ENCODE measurements at places on chromosomes 7 and 10.

DNA sequence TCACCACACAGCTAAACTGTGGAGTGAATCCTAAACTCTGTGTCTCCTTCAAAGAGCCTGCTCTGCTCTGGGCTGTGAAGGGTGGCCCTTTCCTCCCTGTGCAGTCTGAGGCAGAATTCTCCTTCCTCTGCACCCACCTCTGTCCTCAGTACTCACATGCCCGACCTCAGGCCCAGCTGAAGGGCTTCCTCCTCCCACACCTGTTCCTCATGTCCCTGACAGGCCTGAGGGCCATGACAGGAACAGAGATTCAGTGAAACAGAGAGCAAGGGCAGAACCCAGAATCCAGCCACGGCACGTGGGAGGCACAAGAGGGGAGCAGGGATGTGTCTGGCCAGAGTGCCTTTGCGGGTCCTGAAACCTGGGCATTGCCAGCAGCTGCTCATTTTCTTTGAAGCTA, 13.9 kb downstream of the CREB3L2 start:
- DNase-seq, result no peak

DNA sequence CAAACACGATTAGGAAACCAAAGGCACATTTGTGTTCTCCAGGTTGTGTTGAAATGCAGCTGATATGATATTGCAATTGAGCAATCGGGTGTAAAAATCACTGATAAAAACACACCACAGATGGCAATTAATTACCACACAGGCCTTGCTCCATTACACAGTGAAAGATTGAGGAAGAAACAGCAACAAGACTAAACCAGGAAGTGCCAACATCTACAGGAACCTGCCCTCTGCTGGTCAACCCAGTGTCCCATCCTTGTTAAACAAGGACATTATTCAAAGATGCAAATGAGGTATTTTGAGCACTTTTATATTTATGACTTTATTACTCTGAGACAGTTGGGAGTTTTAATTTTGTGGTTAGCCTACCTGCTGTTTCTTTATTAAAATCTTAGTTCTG, 765.6 kb upstream of the GHITM start:
- no peak for DNase-seq

GRCh38 chr10:25226775-25227682, 52.2 kb downstream of the GPR158 start:
- DNase-seq, result no peak

- no peak for DNase-seq
These were observed 15.7 kb downstream of the BPGM start for GRCh38 chr7:134662166-134662870.

- no peak for DNase-seq
These were observed 5.8 kb downstream of the PLA2G12B start for GRCh38 chr10:72948762-72949161.

DNA sequence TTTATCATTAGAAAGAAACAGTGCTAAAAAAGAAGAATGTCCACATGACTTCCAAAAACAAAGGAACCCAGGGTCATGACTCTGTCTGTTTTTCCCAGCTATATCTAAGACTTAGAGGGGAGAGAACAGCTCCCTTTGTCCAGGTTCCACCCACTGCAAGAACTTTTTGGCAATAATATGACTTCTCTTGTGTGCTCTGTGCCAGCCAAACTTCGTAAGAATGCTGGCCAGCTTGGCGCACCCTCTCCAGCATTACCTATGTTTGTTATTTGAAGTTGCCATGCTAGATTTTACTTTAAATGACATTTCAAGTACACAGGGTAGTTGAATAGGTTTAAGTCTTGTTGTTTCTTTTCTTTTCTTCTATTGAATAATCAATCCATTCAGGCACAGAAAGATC, 371.4 kb downstream of the KCNMA1 start:
- DNase-seq, result no peak

- DNase-seq, result no peak
These were observed 430.5 kb upstream of the KLF6 start for GRCh38 chr10:4215485-4215884.

GRCh38 chr10:132319853-132320653, 11.9 kb upstream of the LRRC27 start:
- DNase-seq, result no peak

GRCh38 chr7:94962661-94963060, 55.3 kb downstream of the PPP1R9A start:
- no peak for DNase-seq

- DNase-seq, result no peak
These were observed 46.2 kb downstream of the CACUL1 start for GRCh38 chr10:118708571-118708970.

GRCh38 chr7:693280-693679, 33.2 kb upstream of the DNAAF5 start:
- DNase-seq, result no peak

- DNase-seq, result peak; percentile 30
These were observed 1.6 kb downstream of the FZD8 start for GRCh38 chr10:35640474-35640873.

Measured in activated CD4-positive, alpha-beta T cell treated with anti-CD3 and anti-CD28 coated beads for 4 hours (primary cell).